ENCODE measurements at places on chromosomes 2 and 18.

- DNase-seq = no peak
Observed at GRCh38 chr2:219470429-219470828, 28.3 kb upstream of the GMPPA start.

GRCh38 chr2:208224802-208225201 lies 30.1 kb downstream of the IDH1 start:
- no peak for DNase-seq

- DNase-seq = no peak
Observed at GRCh38 chr2:127044977-127045661, 61.8 kb downstream of the BIN1 start.

DNA sequence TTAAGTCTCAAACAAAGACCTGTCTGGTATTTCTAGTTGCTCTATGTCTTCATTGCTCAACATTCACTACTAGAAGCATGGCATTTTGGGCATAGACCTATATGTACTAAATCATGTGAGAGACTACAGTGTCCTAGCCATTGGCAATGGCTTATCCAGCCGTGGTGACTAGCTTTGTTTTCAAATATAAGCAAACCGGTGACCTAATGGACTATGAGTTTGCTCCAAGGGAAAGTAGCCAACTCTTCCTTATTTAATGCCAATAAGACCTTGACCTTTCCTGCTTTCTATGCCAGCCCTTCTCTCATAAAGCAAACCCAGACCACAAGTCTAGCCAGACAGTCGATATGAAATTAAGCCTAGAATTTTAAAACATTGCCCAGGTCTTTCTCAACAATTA lies 113.7 kb upstream of the CREB1 start:
- no peak for DNase-seq

- DNase-seq = no peak
Observed at GRCh38 chr18:60259052-60259681, 113.4 kb downstream of the MC4R start.

DNA sequence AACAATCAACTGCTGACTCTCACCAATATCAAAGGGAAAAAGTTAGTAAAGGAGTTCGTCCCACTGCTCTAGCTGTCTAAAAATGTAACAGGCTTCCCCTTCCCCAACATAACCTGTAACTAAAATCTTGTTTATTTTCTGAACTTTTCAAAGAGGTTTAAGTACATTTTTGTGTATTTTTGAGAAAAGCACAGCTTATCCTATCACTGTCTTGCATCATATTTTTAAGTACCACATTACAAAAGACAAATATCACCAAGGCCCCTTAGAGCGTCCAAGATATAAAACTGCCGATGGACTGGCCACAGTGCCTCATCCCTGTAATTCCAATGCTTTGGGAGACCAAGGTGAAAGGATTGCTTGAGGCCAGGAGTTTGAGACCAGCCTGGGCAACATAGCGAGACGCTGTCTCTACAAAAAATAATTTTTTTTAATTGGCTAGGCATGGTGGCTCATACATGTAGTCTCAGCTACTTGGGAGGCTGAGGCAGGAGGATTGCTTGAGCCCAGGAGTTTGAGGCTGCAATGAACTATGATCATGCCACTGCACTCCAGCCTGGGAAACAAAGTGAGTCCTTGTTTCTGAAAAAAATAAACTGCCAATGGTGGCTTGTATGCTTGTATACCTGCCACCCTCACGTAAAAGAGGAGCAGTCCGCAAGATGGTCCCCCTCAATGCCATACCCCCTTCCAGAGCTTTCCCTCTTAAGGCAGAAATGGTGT lies 21.2 kb upstream of the LAPTM4A start:
- DNase-seq = no peak

DNA sequence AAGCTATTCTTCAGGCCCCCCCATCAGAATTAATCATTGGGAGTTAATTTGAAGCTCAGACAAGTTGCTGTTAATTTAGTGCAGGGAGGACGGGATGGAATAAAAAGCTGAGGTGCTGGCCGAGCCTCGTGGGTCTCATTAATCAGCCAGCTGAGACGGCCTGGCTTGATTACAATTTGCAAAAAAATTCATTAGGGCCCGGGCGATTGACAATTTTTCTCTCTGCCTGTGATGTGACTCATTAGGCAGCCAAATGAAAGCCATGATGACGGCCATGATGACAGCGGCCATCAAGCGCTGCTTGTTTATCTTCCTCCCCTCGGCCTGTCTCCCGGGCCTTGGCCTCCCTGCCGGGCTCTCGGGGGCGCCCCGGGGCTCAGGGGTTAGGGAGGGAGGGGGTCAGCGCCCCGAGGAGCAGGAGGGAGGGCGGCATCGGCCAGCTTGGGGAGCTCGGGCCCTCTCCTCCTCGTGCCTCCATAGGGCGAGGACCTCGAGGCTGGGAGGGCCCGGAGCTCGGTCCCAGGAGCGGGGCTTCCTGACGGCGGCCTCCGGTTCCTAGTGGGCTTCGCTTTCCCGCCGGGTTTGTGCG lies 5.2 kb downstream of the GBX2 start:
- DNase-seq = no peak

DNA sequence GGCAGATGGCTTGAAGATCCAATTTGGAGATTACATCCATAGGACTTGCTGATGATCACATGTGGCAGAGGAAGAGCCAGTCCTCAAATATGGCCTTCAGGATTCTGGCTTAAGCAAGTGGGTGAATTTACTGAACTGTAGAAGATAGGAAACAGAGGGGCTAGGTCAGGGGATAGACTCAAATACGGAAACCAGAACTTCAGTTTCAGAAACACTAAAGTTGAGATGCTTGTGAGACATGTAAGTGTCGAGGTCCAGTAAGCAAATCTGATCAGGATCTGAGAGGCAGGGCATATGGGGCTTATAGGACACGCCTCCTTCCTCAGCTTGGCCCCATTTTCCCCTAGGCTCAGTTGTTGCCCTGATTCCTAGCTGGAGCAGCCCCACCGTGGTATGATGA lies 107.7 kb downstream of the LBH start:
- DNase-seq = no peak

DNA sequence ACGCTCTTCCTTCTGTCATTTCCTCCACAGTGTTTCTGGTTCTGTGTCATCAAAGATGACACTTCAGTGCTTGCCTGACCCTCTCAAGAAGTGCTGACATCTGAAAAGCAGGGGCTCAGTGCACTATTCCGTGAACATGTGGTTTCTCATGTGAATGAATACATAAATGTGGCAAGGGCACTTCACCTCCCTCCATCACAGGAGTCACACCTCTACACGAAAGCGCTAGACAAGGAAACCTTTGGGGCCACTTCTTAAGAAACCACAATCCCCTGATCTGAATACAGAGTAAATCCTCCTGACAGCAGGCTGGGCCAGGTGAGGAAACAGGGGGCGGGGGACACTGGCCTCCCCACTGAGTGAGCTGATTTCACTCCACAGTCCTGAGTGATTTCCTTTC lies 145.8 kb upstream of the ACAA2 start:
- no peak for DNase-seq

GRCh38 chr2:212451786-212452231 lies 86.8 kb downstream of the ERBB4 start:
- no peak for DNase-seq

- peak; percentile 34 for DNase-seq
Observed at GRCh38 chr18:78721238-78721875, 258.3 kb upstream of the SALL3 start.

All from Right ventricle myocardium inferior (tissue), 1 donor.